ENCODE measurements at places on chromosomes 2 and 18.

DNA sequence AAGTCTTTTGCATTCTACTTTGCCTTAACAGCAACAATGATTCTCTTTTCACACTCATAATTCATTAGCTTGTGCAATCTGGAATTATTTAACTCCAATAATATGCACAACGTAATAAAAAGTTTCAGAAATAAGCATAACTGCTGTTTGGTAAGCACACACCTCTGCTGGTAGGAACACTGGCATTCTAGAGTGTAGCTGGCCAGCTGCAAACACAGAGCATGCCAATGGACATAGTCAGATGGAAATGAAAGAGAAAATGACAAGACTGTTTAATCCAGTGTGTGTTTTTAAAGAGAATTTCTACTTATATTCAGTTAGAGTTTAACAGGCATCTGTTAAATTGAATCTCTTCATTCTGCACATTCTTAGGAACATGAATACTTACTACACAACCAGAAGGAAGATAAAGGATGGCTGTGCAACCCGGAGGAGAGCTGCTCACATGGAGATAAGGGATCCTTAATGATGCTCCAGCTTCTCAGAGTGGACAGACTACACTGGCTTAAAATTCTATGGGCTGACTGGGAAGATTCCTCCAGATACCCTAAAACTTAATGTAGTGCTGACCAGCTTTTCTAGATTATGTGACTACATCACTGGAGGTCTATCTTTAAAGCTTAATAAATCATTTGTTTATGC is 94.6 kb upstream of the CHAC2 start:
- no peak for DNase-seq

DNA sequence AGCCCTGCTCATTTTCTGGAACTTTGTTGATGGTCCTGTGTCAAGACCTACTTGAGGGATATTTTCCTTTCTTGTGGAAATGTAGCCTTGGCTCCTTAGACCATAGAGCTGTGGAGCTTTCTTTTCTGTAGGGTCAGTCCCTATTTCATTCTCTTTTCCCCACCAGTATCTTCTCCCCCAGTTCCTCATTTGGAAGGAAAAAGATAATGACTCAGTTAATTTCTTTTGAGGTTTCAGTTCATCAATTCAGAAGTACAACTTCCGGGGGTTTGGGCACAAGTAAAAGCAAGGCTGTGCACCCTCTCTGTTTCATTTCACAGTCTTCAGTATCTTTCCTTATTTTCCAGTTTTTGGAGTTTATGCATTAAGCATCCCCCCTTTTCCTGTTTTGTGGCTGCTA is 70.7 kb downstream of the CDC42EP3 start:
- no peak for DNase-seq

DNA sequence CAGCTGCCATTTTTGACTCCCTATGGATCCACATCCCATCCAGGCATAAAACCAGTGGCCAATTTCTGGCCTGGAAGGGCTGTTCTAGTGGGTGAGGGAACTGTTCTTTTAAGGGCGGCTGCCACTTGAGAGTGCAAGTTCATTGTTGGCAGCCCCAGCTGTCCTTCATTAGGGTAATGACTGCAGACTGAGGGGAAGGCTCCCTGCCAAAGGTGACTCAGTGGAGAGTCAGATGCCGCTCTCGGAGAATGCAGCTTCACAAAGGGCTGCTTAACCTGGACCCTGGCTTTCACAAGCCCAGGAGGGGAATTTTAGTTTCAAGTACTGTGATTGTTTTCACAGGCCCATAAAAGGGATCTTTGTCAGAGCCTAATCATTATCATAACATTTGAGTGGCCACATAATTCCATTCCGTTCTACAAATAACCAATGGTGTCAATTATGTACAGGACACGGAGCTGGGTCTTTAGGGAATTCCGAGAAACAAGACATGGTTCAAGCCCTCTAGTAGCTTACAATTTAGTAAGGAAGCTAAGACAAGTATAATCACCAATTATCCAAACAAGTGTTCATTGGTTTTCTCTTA is 235.7 kb downstream of the CDCA7 start:
- no peak for DNase-seq

GRCh38 chr2:120764492-120764891 is 28.8 kb downstream of the GLI2 start:
- no peak for DNase-seq

DNA sequence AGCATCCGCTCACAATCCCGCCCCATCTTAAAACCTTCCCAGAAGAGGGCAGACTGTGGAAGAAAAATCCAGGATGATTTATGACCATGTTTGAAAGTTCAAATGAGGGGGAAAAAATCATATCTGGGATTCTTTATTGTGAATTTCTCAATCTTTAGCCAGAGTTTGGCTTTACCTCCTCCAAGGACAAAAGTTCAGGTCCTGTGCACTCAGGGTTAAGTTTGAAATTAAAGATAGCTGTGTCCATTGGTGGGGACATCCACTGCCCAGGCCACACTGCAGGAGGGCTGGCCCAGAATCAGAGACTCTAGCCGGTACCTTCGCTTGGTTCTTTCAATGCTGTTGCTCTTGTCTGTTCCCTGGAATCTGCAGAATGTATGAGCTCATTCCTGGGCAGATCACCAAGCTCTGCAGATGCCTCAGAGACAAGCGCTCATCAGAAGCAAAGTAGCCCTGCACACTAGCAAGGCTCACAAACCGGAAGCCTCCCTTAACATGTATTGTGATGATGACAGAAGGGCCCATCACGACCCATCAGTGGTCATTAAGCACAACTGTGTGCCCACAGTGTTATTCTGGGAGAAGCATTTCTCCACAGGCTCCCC is 375.3 kb upstream of the KLHL29 start:
- DNase-seq: no peak

- no peak for DNase-seq
Measured at GRCh38 chr2:230749111-230749510, 36.5 kb downstream of the CAB39 start.

DNA sequence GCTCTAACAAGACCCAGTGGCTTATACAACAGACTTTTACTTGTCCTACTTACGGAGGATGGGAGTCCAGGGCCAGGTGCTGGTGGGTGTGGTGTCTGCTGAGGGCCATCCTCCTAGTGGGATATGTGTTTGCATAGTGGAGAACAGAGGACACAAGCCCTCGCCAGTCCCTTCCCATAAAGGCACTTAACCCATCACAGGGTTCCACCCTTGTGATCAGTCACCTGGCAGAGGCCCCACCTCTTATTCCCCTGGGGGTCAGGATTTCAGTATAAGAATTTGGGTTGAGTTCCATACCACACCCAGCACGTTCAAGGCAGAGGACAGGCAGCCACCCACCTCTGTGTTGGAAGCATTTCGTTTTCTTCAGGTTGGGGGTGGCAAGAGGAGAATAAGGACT is 259.0 kb downstream of the AGAP1 start:
- DNase-seq: no peak

DNA sequence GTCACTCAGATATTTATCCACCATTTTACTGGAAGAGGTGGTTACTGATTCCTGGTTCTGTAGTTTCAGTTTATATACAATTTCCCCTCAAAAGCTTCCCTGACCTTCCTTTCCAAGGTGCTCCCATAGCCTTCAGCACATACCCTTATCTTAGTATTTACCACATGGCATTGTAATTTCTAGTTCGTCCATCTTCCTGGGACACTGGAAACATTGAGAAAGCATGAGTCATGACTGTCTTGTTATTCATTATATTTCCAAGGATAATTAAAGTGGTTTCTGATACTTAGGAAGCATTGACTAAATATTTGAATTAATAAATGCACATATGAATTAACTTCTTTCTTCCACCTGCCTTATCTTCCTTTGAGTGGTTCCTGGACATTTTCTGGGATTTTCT is 203.8 kb downstream of the ETAA1 start:
- DNase-seq: no peak

DNA sequence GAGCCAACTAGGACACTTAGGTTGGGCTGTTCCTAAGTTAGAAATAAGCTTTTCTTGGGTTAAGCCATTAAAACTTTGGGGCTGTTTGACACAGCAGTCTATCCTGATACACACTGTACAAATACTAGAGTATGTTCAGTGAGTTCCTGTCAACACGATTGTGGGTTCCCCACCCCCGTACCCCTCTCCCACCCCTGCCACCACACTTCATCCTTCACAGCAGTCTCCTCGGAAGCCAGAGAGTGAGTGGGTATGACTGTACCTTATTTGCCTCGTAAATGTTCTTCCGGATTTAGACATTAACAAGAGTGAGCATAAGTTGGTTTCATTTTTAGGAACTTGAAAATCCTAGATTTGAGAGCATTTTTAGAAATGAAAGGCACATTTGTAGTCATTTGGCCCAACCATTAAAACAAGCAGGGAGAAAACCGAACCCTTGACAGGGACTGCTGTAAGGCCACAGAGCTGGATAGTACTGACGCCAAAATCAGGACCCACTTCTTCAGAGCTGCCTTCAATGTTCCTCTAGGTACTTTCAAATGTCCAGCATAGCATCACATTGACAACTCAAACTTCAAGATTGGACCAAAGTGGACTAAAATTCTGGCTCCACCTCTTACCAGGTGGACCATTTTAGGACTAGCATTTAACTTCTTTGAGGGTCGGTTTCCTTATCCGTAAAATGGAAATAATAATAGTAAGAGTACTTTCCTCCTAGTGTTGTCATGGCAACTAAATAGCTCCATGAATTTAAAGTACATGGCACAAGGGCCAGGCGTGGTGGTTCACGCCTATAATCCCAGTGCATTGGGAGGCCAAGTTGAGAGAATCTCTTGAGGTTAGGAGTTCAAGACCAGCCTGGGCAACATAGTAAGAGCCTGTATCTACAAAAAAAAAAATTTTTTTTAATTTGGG is 166.3 kb upstream of the SERTAD2 start:
- peak; percentile 10 for DNase-seq

- no peak for DNase-seq
Measured at GRCh38 chr2:152175012-152175367, 573 bp downstream of the STAM2 start.

DNA sequence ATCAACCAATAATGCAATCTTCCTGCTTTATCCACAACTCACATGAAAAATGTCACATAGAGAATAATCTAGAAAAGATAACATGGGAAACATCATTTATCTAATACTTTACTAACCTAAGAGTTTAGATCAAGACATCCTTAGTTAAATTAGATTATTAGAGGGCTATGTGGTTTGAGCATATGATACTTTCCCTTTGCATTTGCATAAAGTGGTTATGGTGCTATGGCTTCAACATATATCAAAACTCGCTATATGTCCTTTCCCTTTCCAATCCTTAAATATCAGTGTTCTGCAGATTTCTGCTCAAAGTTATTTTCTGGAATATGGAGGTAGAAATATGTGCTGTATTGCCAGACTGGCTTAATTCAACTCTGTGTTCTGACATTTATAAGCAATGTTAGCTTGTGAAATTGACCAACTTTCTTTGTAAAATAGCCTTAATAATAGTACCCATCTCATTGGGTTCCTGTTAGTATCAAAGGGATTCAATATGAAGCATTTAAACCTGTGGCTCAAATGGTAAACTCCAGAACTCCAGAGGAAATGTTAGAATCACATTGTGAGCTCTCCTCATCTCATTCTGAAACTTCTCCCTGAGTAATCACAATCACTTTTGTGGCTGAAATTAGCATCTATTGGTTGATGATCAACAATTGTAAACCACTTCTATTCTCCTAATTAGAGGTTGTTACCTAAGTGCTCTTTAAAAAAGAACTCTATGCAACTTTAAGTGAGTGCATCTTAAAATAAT is 1089.9 kb upstream of the SLC39A10 start:
- DNase-seq: no peak

DNA sequence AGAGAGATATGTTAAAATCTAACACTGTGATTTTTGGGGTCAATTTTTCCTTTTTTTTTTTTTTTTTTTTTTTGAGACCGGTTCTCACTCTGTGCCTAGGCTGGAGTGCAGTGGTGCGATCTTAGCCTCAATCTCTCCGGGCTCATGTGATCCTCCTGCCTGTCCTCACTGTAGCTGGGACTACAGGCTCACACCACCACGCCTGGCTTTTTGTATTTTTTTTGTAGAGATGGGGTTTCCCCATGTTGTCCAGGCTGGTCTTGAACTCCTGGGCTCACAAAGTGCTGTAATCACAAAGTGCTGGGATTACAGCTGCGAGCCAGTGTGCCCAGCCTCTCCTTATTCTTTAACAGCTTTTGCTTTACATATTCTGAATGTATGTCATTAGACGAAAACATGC is 2.9 kb upstream of the HAAO start:
- DNase-seq: no peak

GRCh38 chr18:5627776-5628511 is 84.1 kb upstream of the EPB41L3 start:
- no peak for DNase-seq

DNA sequence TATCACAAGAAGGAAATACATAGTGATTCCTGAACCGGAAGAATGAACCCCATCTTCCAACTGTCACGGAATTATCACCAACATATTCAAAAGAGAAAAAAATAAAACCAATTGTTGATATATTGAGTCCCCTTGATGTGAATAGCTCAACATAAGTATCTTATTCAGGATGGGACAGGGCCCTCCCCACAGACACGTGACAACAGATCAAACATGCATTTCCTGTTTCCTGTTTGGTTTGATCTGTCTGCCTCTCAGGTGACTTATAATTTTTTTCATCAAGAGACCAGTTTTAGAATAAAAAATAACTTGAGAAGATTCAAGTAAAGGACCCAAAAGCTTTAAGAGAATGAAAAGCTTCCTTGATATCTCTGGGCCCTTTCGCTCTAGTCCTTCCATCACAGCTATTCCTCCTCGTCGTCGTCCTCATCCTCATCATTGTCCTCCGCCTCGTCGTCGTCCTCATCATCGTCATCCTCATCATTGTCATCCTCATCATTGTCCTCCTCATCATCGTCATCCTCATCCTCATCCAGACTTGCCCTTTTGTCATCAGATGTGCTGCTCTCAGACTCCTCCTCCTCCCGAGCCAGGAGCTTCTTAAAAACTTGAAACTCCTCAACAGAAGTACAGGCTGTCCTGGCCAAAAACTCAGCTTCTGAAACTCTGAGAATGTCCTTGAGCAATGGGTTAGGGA is 6.3 kb downstream of the MTERF4 start:
- DNase-seq: no peak

DNA sequence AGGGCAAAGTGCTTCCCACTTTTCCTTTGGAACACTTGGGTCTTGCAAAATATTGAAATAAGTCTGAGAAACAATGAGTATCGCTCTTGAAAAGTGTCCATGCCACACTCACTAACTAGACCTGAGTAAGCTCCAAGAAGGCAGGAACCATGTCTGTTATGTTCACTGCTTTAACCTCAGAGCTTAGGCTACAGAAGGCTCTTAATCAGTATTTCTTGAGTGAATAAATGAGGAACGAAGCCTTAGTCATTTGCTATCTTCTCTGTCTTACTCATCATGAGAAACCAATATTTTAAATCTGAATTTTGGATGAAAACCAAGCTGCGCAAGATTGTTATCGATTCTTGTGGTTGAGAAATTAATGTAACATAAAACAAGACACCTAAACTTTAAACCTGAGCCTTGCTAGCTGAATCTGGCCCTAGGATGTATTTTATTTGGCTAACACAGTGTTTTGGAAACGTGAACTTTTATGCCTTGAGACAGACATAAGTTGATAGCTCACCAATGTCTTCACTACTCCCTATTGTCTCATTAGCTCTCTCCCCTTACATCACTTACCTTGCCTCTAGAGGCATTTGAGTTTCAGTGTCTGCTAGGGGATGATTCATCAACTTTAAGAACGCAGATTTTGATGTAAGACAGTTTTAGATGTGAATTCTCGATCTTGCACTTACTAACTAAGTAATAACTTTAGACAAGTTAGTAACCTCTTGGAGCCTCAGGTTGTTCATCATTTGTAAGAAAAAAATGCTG is 392.8 kb upstream of the MEIS1 start:
- DNase-seq: no peak

GRCh38 chr2:206079699-206080465 is 6.1 kb downstream of the INO80D start:
- DNase-seq: no peak
